Upper lobe of left lung (tissue), 6 donors: ENCODE measurements at places on chromosomes 2 and 18.

DNA sequence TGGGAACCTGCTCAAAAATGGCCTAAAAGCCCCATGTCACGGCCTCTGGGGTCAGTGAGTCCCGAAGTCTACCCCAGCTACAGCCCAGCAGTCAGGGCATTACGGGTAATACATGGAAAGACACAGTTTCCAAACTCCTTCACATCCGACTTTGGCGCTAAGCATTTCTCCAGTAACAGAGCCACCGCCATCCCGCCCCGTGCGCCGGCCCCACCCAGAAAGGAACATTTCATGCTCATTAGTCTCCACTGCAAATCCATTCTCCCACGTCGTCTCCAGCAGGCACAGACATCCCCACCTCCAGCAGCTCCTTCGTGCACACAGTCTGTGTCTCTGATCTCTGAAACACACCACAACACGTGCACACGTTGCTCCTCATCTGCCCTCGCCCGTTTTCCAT lies 509.2 kb upstream of the ID2 start:
- no peak for DNase-seq

DNA sequence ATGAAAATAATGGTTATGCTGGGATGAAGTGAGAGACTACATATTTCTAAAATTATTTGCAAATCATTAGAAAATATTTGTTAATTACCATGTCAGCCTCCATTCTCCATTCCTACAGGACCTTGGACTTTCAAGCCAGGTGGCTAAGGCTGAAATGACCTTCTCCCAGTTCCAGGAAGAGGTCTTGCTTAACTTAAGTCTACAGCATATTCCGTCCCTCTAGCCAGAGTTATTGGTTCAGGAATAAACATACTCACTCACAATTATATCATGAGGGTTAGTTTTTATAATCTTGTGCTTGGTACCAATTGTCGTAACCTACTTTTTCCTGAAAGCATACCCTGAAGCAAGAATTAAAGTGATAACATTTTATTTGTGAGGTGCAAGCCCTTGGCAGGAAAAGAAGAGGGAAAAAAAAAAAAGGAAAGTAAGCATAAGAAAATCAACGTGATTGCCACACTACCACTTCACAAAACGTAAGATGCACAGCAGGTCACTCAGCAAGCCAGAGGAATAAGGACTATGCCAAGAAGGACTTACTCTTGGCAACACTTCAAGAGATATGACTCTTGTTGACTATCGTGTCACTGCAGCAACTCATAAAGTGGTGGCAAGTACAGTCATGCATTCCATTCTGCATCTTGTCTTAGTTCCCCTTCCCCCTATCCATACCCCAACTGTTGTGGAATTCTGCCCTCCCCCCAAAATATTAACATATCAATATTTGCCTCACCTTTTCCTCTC lies 479.1 kb downstream of the MBD2 start:
- DNase-seq = no peak

- peak; percentile 38 for DNase-seq
Observed at GRCh38 chr18:50751490-50751889, 68.3 kb downstream of the MRO start.

DNA sequence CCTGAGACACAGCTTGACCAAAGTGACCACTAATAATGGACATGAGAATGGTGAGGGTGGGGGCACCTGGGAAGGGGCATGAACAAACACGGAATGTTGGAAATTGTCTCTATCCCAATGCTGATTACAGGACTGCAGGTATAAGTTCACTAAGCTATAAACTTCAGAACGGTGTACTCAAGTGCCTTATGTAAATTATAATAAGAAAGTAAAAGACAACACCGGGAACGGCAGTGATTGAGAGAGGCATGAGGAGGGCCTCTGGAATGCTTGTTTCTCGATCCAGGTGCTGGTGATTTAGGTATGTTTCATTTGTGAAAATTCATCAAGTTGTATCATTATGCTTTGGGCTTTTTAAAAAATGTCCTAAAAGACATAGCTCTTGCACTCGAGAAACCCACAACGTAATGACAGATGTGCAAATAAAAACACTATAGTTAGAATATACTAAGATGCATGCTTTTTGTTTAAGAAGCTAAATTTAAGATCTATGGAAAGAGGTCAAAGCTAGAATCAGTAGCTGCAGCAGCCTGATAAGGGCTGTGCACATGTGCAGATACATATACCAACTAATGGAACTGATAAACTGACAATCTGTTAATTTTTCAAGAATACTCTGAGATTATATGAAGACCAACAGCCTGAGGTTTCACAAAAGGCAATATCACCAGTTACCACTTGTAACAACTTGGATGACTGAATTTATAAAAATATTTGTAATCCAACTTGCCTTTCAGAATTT lies 7.6 kb downstream of the HIBCH start:
- DNase-seq = no peak

DNA sequence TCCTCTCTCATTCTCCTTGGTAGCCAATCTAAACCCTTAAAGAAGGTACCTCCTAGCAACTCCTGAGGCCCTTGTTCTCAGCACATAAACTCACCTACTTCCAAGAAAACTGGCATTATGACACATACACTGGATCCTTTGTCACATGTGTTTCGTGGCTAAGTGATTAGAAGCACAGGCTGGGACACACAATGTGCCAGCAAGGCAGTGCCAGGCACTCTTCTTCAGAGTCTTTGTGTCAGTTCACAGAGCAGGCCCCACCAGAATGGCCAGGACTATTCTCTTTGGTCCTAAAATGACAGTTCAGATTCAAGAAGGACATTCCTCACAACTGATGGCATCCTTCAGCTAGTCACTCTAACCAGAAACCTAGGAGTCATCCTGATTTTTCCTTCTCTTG lies 40.3 kb downstream of the SMC6 start:
- no peak for DNase-seq

DNA sequence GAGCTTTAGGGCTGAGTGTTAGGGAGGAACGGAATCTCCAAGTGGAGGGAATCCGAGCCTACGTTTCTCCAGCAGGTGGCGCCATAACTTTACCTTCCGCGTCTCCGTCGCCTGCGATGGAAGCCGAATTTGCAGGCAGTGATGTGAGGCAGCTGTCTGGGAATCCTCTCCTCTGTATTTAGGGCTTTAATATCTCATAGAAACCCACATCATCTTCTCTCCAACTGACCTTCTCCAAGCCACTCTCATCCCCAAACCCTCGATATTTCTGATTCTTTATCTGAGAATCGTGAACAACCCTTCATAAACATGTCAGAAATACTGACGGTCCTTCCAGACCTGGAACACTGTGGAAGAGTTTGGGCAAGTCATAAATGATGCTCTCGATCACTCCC lies 27.5 kb downstream of the SIX2 start:
- DNase-seq = no peak

DNA sequence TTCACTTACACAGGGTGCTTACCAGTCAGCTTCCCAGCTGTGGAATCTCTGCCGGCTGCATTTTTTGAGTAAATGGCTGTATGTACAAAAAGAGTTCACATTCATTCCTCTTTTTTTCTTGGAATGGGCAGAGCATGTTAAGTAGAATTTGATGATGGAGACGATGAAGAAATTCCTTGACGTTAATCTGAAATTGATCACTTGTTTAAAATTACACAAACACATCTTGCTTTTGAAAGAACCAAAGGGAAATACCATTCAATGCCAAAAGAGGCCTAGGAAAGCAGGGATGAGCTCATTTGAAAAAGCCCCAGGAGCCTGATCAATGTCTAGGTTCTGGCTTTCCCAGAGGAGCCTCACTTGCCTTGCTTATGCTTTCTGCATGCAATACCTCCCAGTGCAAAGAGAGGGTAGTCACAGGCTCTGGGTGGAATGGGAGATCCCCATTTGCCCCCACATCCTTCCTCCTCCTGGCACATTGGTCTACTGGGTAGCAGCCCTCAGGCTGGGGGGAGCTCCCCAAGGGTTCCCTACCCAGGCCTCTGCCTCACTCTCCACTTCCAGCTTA lies 12.3 kb upstream of the SMAD7 start:
- no peak for DNase-seq

DNA sequence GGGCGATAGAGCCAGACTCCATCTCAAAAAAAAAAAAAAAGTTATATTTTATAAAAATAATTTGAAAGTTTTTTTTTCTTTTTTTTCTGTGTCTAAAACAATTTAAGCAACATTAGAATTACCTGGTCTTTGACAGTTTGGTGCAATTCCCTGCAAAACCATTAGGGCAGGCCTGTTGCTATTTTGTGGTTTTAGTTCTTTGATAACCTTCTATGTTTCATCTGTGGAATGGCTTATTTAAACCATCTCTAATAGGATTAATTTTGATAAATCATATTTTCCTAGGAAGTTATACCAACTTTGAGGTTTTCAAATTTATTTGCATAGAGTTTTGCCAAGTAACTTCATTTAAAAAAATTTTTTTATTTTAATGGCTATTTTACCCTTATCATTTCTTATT lies 141.2 kb upstream of the TWIST2 start:
- DNase-seq = no peak

DNA sequence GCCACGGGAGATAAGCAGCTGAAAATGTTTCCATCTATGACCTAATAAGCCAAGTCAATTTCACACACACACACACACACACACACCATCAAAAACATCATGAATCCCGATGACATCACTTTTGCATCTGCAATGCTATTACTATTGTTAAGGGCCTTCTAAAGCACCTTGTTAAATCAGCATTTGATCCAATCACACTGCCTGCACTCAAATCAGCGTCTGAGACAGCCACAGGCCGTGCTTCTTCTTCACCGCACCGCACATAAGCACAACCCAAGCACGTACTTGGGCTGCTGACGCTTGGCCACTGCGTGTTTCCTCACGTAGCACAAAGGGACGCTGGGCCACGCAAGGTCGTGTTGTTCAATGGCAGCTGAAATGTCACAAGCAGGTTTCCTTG lies 15.8 kb upstream of the MTCL1 start:
- DNase-seq = no peak

- no peak for DNase-seq
Observed at GRCh38 chr2:176284461-176285049, 15.3 kb downstream of the MTX2 start.

- DNase-seq = no peak
Observed at GRCh38 chr18:8786483-8787370, 81.4 kb downstream of the MTCL1 start.
